Right lung (tissue), 10 donors: ENCODE measurements at places on chromosomes 11 and 22. TPM values are rescaled to one million over a fixed set of nuclear protein-coding genes. Genes with fewer than 3 reads are reported as not detected.

The C11orf86 gene
- polyA plus RNA-seq = not detected

The GP1BB gene
- polyA plus RNA-seq = 6.0 TPM

The MYOD1 gene
- polyA plus RNA-seq = not detected

The GLB1L3 gene
- 0.06 TPM for polyA plus RNA-seq

The TRIM51 gene
- not detected for polyA plus RNA-seq

- DNase-seq = no peak
Observed at GRCh38 chr11:35787626-35788025, 125.1 kb downstream of the TRIM44 start.

DNA sequence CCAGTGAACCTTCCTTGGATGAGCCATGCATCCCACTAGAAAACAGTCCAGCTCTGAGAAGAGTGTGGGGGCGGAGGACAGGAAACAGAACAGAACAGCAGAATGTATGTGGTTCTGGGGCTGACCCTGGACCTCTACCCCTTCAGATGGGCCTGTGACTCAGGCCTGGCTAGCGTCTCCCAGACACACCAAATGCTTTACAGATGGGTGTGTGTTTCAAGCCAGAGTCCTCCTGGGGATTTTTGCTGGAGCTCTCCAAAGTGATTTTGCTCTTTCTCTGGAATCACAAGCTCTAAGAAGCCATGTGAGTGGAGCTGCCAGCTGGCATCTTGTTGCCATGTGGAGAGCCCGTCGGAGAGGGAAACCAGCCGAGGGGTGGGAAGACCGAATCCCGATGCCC is 13.2 kb upstream of the C1QTNF4 start:
- DNase-seq = no peak

GRCh38 chr22:17496841-17497240 is 66.5 kb upstream of the SLC25A18 start:
- DNase-seq = no peak
